Prostate gland (tissue), 2 donors: ENCODE measurements at places on chromosomes 5 and 9. TPM values are rescaled to one million over a fixed set of nuclear protein-coding genes. Genes with fewer than 3 reads are reported as not detected.
A peak's percentile ranks its signal among the peaks of the same experiment; 100 is the strongest.

The PRKACG gene
- total RNA-seq, result not detected

The COL23A1 gene
- 2.7 TPM for total RNA-seq

The ARAP3 gene
- total RNA-seq, result 8.4 TPM

The CARD6 gene
- 5.4 TPM for total RNA-seq

- peak; percentile 61 for DNase-seq
These were observed 43.1 kb downstream of the TMEM174 start for GRCh38 chr5:73215891-73216610.
